Colonic mucosa (tissue), 4 donors: ENCODE measurements at places on chromosomes 2 and 18. TPM values are rescaled to one million over a fixed set of nuclear protein-coding genes. Genes with fewer than 3 reads are reported as not detected.

The NOSTRIN gene
- total RNA-seq = 37.2 TPM

The DSC2 gene
- 184 TPM for total RNA-seq

The TFPI gene
- 8.8 TPM for total RNA-seq

The PAIP2B gene
- total RNA-seq = 8.0 TPM

The TTL gene
- total RNA-seq = 16.9 TPM

The ZNF516 gene
- 21.3 TPM for total RNA-seq

The ZAP70 gene
- 3.4 TPM for total RNA-seq

The SLC14A1 gene
- 0.52 TPM for total RNA-seq

The LYG1 gene
- total RNA-seq = 0.96 TPM

The C2orf80 gene
- not detected for total RNA-seq

The SLC8A1 gene
- total RNA-seq = 25.5 TPM

The RAB6C gene
- 0.08 TPM for total RNA-seq

DNA sequence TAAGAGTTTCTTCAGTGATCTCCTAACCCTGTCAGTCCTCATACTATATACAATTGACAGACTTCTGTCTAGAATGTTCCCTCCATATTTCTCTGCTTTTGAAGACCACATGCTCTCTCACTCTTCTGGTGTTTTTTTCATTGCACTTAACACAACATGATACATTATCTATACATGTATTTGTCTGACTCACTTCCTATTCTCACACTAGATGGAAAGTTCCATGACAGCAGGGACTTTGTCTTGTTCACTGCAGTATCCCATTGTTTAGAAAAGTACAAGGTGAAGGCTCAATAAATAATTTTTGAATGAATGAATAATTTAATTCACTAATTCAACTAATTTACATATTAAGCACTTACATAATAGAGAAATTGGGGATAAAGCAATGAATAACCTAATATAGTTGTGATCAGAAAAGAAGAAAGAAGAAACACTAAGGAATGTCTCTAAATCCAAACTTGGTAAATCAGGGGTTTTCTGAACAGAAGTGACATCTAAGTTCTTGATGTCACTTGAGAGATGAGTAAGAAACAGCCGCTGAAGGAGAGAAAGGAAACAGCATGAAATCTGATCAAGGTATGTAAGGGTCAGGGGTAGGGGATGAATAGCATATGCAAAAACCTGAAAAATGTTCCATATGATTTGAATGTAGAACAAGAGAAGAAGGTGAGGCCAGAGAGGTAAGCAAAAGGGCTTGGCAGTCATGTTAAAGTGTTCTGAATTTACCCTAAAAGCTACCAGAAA lies 42.4 kb downstream of the MBD2 start:
- no peak for DNase-seq

DNA sequence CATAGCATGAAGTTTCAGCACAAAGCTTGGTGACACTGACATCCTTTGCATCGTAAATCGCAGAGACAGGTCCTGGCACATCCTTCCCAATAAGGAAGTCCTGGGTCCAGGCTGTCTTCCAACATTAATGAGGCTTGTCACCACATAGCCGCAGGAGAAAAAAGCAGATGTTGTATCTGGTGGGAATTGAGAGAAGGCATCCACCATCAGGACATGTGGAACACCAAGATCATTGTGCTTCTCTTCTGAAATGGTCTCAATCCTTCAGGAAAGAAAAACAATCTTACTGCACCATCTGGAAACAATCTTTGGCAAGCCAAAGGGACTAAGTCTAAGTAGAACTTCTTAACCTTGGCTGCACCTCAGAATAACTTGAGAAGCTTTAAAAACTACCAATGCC lies 119.0 kb upstream of the ARHGAP28 start:
- DNase-seq = no peak

DNA sequence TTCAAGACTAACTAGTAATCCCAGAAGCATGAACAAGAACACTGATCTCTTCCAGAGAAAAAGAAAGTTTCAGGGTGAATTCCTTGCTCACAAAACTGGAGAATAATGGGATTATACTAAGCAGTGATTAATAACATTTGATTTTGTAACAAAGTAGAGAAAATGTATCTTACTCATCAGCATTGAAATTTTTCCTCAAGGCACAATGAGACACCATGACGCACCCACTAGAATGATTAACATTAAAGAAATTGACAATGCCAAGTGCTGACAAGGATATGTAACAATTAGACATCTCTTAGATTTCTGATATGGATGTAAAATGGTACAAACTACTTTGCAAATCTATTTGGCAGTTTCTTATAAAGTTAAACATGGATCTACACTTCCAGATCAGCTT lies 101.1 kb upstream of the EPHA4 start:
- no peak for DNase-seq

GRCh38 chr2:138777996-138778395 lies 2.2 kb downstream of the NXPH2 start:
- DNase-seq = no peak

- no peak for DNase-seq
Observed at GRCh38 chr2:11572996-11573395, 39.2 kb downstream of the GREB1 start.

DNA sequence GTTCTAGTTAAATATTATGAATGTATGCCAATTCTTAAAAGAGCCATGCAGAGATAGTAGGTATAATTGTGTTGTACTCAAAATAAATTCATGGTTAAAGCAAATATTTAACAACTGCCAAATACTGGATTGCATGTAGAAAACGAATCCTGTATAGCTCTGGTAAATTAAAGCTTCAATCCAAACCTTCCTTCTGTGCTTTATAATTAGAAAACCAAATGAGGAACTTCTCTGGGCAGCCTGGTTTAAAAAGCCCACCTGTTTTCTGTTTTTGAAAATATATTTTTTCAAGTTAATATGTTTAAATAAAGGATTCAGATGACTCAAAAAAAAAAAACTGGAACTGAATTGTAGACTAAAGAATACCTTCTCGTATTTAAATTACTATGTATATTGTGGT lies 48.3 kb upstream of the ITGA4 start:
- no peak for DNase-seq

GRCh38 chr2:52423111-52423510 lies 1344.5 kb upstream of the CHAC2 start:
- DNase-seq = no peak

GRCh38 chr18:38902796-38903195 lies 1337.2 kb upstream of the CELF4 start:
- DNase-seq = no peak

DNA sequence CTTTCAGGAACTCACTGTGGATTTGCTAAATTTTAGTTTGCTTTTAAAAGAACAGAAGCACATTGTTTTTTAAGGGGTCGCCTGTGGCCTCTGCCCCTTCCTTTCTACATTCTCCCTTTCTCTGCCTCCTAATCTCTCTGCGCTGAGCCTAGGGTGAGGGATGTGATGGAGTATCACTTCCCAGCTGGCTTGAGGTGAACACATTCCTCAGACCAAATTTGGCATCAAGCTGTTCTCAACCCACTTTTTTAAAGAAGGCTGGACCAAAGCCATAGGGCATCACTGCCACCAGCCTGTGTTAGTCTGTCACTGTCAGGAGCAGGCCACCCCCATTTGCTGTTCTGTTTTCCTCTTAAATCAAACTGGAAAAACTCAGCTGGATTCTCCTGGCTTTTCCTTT lies 27.4 kb downstream of the EIF4E2 start:
- DNase-seq = no peak

- DNase-seq = no peak
Observed at GRCh38 chr2:6071519-6071918, 379.3 kb downstream of the SOX11 start.

GRCh38 chr2:167990062-167990461 lies 257.3 kb downstream of the STK39 start:
- DNase-seq = no peak

DNA sequence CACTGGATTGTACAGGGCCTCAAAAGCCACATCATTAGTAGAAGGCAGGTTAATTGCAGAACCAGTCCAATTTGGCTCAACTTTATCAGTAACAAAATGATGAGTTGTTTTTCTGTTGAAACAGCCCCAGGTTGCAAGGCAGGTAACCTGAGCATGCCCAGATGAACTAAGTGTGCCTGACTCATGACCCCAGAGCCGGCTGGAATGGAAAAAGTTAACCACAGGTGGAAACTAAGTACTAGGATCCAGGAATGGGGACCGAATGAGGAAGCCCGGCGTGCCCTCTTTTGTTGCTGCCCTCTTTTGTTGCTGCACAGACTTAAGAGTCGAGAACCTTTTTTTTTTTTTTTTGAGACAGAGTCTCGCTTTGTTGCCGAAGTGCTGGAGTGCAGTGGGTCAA lies 79.5 kb upstream of the YWHAQ start:
- DNase-seq = no peak

DNA sequence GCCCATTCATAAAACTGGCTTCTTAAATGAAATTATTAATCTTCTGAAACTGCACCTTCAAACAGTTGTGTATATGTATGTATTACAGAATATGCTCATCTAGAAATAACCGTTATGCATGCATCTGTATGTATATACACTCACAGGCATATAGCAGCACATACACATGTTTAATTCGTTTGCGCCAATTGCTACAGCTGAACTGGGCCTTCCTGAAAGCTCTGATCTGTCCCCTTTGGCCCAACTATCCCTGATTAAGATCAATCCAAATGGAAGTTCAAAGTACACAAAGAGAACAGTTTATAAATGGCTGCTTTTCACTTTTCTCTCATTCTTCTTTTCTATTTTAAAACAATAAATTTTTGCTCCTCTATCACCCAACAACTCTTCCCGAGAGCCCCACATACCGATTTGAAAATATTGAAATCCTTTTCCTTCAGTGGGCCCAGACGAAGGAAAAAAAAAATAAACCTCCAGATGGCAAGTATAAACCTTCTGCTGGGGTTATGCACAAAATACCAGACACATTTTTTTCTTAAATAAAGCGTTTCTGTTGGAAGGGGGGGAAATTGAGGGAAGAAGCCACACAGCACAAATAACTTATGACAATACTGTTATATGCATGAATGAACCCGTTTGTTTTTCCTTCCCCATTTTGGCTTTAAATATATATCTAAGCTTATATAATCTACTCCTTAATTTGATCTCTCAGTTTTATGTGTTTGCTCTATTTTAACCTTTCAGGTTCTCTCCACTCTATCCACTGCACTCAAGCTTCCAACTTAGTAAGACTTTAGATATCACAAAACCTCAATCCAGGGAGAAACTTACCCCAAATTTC lies 267.3 kb downstream of the TCF4 start:
- no peak for DNase-seq

GRCh38 chr2:12763486-12763885 lies 46.8 kb downstream of the TRIB2 start:
- DNase-seq = no peak

DNA sequence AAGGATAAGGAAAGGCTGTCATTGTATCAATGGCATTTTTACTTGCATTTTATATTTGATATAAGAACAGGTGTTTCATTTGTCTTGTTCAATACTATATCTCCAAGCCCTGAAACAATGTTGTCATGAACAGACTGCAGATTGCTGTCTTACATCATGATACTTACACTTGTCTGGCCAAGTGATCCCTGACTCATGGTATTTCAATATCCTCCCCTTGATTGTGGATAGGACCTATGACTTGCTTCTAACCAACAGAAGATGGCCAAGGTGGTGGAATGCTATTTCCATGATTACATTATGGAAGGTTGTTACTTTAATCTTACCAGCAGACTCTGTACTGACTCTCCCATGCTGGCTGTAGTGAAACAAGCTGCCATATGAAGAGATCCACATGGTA lies 471.1 kb downstream of the CCDC85A start:
- DNase-seq = no peak

DNA sequence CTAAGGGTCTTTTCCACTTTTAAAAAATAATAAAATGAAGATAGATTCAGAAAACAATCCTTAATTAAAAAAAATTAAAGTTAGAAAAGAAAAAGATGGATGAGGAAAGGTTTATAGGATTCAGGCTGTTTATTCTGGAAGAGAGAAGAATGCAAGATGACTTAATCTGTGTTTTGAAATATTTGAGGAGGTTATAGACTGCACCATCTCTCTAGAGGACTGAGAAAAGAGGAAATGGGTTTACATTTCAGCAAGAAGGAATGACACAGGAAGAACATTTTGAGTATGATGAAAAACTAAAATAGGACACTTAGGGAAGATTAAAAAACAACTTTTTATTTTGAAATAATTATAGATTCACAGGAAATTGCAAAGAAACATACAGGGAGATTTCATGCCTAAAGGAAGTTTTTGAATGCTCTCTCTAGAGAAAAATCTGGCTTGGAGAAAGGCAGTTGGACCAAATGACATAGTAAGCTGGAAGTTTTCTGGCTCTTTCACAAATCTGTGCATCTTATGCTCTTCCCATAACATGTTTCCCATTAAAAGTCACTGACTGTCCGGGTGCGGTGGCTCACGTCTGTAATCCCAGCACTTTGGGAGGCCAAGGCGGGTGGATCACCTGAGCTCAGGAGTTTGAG lies 75.0 kb downstream of the CERS6 start:
- DNase-seq = no peak

DNA sequence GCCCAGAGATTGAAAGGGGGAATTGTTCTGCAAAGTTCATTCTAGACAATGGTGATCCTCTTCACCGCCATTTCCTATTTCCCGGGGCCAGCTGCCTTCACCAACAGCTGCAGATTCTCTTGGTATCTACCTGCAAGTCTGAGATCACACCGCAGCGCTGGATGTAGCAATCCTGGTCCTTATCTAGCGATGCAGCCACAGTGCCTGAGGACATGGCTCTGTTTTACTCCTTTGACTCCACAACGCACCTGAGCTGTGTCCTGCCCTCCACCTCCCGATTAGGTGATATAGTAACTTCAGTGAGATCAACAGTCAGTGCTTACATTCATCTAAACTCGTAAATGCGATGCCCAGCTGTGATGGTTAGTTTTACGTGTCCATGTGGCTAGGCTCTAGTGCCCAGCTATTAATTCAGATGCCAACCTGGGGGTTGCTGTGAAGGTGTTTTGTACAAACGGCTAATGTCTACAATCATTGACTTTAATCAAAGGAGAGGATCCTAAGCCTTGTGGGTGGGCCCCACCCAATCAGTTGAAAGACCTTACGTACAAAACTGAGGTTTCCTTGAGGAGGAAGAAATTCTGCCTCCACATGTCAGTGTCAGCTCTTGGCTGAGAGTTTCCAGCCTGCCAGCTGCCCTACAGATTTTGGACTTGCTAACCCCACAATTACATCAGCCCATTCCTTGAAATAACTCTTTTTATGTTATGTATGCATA lies 189.8 kb downstream of the SH3BP4 start:
- DNase-seq = no peak

- DNase-seq = no peak
Observed at GRCh38 chr2:26590980-26591618, 50.1 kb downstream of the CIB4 start.

GRCh38 chr2:166376488-166376828 lies 714 bp upstream of the SCN9A start:
- DNase-seq = no peak

GRCh38 chr2:207686812-207687211 lies 24.6 kb upstream of the CCNYL1 start:
- DNase-seq = no peak

- no peak for DNase-seq
Observed at GRCh38 chr2:1011006-1011405, 60.4 kb downstream of the SNTG2 start.

DNA sequence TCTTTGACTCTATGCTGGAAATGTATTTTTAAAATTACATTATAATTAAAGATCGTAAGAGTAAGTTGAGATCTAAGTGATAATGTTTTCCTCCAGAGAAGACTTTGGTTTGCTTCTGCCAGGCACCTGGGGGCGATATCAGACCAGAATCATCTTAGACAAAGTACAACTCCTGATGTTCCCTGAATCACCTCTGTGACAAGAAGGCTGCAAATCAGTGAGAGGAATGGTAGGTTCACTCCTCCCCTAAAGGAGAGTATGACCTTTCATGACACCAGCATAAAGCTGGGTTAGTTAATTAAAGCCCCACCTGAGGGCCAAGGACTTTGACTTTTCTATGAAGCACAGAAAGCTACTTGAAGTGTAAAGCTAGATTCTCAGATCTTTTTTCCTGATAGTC lies 114.4 kb upstream of the DTNA start:
- no peak for DNase-seq
